Activated CD4-positive, alpha-beta T cell treated with anti-CD3 and anti-CD28 coated beads, Interleukin-2, amount 50 U/mL, for 1 hour (primary cell): ENCODE measurements at places on chromosomes 6 and 20.

GRCh38 chr6:40996591-40997233, 42.3 kb downstream of the UNC5CL start:
- DNase-seq, result no peak

DNA sequence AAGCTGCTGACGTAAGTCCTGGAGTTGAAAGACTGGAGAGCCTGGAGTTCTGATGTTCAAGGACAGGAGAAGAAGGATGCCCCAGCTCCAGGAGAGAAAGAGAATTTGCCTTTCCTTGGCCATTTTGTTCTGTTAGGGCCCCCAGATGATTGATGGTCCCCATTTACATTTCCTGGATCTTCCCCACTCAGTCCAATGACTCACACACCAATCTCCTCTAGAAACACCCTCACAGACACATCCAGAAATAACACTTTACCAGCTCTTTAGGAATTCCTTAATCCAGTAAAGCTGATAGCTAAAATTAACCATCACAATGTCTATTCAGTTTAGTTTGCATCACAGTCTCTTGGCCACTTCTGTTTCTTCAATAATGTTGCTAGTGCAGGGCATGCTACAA, 260.2 kb upstream of the IRAK1BP1 start:
- DNase-seq, result no peak

- peak; percentile 34 for DNase-seq
Observed at GRCh38 chr6:109073344-109074132, 21.1 kb downstream of the SESN1 start.

DNA sequence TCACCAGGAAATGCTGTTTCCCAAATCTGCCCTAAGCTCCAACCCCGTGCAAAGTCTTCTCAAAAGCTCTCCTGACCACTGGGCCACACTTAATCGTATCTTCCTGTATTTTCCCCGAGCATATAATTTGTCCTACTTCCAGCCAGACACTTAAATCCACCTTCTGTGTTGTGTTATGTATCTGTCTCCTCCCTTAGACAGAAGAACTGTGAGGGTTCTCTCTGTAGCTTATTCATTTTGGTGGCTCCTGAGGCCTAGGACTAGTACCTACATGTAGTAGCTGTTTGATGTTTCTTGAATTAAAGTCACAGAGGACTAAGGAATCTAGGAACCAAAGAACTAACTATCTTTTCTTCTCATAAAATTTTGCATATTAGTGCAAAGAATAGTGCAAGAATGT, 292.6 kb downstream of the ALDH8A1 start:
- no peak for DNase-seq
